ENCODE measurements at places on chromosomes 1 and 21.

DNA sequence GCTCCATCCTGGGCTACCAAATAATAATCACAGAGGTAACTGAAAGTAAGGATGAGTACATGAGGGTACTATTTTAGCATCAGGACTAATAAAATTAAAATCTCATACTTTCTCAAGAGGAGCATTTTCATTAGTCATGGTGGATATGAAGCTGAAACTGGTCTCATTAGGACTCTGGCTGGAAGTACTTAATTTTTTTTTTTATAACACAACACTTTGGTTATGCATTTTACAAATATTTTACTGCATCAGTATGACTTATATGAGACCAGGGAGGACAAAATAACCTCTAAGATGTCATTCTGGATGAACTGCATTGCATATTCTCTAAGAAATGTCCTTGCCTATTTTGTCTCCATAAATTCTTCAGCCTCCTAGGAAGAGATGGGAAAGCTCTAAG lies 290.9 kb downstream of the HLX start:
- DNase-seq: no peak

DNA sequence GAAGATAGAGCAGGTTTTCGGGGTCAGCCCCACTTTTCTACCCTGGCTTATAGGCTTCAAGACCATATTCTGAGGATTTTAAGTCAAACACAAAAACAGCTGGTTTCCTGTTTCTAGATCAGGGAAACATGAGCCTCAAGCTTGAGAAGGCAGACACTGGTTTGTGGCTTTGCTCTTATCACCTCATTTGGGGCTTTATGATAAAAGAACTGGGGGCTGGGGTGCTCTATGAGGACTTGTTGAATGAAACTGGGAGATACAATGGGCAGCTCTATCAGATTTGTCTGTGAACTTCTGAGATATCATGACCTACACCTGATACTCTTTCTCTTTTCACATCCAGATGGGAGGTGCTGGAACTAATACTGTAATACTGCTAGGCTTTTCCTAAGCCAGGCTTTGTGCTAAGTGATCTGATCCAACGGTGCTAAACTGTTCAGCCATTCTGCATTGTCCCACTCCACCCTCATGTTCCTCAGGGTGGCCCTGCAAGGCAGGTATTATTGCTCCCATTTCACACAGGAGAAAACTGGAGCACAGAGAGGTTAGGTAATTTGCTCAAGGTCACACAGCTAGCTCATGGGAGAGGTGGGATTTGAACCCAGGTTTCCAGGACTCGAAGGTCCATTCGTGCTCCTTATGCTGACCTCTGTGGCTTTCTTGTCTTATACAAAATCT lies 6.6 kb downstream of the AJAP1 start:
- DNase-seq: no peak

DNA sequence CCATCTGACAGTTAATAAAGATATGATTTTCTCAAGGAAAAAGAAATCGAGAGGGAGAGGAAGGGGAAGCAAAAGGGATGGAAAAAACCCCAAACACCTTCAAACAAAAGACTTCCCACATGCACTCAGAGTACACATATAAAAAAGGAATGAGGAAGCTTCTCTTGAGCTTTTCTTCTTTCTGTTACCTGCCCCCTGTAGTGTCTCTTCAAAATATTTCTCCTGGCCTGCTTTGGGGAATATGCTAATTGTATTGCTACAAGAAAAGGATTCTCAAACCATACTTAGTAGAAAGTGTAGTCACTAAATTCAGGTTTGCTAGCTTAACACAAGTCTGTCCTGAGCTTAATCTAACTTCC lies 58.7 kb downstream of the KIF14 start:
- peak; percentile 36 for DNase-seq

- DNase-seq: no peak
Measured at GRCh38 chr1:53024117-53024516, 37.9 kb upstream of the PODN start.

DNA sequence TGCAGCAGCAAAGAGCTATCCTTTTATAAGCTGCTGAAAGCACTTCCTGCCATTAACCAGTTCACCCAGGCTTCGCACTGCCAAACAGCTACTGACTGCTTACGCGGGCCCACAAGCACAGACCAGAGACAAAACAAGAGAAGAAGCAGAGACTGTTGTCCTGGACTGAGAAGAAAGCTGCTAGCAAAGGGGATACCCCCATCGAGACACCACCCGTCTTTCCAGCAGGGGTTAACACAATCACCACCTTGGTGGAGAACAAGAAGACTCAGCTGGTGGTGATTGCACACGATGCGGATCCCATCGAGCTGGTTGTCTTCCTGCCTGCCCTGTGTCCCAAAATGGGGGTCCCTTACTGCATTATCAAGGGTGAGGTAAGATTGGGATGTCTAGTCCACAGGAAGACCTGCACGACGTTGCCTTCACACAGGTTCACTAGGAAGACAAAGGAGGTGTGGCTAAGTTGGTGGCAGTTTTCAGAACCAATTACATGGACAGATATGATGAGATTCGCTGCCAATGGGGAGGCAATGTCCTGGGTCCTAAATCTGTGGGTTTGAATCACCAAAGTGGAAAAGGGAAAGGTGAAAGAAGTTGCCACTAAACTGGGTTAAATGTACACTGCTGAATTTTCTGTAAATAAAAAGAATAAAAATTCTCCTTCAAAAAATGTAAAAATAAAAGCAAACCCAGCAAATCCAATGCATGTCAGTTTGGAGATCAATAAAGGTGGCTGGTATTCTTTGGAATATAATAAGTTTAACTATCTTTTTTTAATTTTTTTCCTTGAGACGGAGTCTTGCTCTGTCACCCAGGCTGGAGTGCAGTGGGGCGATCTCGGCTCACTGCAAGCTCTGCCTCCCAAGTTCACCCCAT lies 1.2 kb downstream of the FMO5 start:
- no peak for DNase-seq

DNA sequence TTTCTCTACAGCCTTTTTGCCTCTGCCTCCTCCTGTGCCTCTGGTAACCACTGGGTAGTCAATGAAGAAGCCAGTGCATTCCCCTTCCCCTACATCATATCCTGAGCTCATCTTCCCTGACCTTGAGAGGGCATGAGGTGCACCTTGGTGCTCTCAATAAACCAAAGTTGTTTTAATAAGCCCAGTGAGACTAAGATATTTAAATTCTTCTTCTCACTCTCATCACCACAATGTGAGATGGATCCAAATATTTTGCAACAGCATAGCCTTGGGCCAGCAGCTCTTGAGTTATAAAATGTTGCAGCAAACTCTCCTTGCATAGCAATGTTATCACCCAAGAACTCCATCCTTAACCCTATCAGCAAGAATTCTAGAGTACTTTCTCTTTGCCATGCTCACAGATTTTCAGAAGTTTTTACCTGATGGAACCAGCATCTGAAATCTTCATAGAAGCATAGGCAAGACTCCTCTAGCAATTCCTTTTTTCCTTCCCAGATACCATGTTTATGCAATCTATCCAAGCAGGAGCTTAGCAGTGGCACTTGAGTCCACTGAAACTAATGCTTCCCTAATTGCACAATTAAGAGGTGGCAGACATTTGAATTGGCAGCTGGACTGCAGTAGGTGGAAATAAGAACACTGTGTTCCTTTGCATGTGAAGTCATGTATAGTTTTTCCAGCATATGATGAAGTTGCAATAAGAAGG lies 36.8 kb downstream of the CDC7 start:
- DNase-seq: peak; percentile 12

- DNase-seq: peak; percentile 50
Measured at GRCh38 chr1:9696793-9697192, 45.3 kb downstream of the PIK3CD start.

GRCh38 chr1:15428815-15429435 lies 9.3 kb upstream of the CTRC start:
- no peak for DNase-seq

DNA sequence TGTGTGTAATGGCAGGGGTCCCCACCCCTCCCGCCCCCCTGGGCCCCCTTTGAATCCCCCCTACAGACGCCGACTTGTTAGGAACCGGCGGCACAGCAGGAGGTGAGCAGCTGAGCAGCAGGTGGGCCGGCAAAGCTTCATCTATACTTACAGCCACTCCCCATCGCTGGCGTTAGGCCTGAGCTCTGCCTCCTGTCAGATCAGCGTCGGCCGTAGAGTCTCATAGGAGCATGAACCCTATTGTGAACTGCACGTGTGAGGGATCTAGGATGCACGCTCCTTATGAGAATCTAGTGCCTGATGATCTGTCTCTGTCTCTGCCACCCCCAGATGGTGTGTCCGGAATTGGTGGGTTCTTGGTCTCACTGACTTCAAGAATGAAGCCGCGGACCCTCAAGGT lies 14.9 kb upstream of the VPS26C start:
- DNase-seq: no peak

DNA sequence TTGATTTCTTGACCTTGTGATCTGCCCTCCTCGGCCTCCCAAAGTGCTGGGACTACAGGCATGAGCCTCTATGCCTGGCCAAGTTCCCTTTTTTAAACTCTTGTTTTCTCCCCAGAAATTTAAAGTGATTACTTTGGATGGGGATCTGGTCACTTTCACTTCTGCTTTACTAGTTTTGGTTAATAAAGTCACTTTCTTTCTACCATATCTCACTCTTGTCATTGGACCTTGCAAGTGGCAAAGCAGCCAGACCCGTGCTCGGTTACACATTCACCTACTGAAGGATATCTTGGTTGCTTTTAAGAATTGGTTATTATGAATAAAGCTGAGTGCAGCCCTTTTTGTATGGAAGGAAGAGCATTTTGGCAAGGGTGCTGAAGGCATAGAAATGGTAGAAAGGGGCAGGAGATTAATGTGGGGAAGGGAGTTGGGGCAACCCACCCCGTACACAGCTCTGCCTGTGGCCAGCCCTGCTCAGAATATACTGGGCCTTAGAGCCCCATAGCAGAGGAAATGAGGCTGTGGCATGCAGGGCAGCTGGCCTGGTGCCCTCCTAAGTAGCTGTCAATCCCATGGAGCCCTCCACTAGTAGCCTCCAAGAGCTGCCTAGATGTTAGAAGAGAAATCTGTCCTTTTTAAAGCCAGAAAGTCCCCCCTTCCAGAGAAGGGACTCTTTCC lies 40.7 kb downstream of the CD2 start:
- DNase-seq: no peak

- no peak for DNase-seq
Measured at GRCh38 chr1:230191079-230191804, 124.2 kb downstream of the GALNT2 start.

- no peak for DNase-seq
Measured at GRCh38 chr1:168338589-168339503, 58.2 kb downstream of the TBX19 start.

GRCh38 chr21:18499761-18500376 lies 96.3 kb upstream of the TMPRSS15 start:
- peak; percentile 35 for DNase-seq

DNA sequence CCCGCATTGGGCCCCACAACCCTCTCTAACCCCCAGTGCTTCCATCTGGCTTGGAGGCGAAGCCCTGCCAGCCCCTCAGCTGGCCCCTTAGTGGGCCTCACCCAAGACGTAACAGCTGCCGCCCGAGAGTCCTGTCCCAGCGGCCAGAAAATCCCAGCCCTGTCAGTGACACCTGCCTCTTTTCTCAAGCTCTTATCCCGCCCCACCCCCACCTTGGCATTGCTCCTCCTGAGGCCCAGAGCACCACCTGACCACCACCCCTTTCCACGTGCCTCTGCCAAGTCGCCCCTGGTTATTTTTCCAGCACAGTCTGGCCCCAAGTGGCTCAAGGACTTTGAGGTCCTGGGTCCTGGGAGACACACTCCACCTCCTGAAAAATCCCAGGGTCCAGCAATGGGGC lies 5.9 kb upstream of the CTRC start:
- DNase-seq: no peak

DNA sequence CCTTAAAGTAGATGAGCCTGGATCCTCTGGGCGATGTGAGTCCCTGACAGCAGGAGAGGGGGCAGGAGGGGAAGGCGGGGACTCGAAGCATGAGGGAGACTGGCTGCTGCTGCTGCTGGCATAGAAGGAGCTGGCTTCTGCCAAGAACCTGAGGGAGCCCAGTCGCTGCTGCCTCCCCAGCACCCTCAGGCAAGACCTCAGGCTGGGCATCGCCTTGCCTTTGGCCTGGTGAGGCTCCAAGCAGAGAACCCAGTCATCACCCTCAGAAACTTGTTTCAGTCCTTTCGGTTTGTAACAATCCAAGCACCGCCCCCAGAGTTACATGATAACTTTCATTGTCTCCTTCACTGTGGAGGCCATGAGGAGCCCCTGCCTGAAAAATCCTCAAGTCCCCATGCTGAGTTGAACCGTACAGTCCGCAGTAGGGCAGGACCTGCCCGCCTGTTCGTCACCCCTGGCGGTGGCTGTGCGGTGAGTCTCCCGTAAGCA lies 38.8 kb downstream of the POFUT2 start:
- peak; percentile 13 for DNase-seq

DNA sequence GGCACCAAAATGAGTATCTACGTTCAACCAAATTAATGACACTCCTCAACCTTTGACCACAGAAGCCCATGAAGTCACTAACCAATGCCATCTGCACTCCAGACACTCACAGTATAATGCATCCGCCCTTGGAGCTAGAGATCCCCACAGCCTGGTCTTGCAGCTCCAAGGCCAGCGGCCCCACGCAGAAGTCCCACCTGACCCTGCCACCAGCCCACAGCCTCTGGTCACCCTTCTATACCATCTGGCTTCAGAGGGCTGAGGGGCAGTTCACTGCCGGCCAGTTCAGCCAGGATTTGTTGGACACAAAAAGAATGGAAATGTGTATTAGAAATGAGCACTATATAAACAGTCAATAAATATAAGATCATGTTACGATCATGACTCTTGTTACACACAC lies 211.2 kb downstream of the RRAGC start:
- no peak for DNase-seq

- DNase-seq: peak; percentile 19
Measured at GRCh38 chr1:175188936-175189335, 3.6 kb downstream of the KIAA0040 start.

GRCh38 chr1:9292361-9293240 lies at the start of gene SPSB1:
Gene SPSB1, plus strand, starts transcription at chr1:9292894. Its CDS starts 62,998 bp downstream, at chr1:9355892.
- DNase-seq: peak; percentile 84

All from kidney tubule cell (primary cell).